Astrocyte (in vitro differentiated cells and primary cell): ENCODE measurements at places on chromosomes 1 and 21. TPM values are rescaled to one million over a fixed set of nuclear protein-coding genes. Genes with fewer than 3 reads are reported as not detected.

Gene GAS5
- 435 and 473 TPM in 2 replicates for total RNA-seq

GRCh38 chr1:110336300-110337039 is 2.7 kb upstream of the RBM15 start:
- DNase-seq, result no peak
- H3K4me3 ChIP-seq, result no peak overlapping the region
- no peaks in the 10 kb centered on the region for H3K27me3 ChIP-seq

- H3K4me1 ChIP-seq, result no peaks in the 10 kb centered on the region
- no peaks in the 10 kb centered on the region for H3K36me3 ChIP-seq
- H3K27ac ChIP-seq, result no peak overlapping the region
- H3K4me3 ChIP-seq, result no peak overlapping the region
- no peak for DNase-seq
- no peaks in the 10 kb centered on the region for H3K27me3 ChIP-seq
These were observed 120.1 kb upstream of the TNR start for GRCh38 chr1:175863299-175864050.

DNA sequence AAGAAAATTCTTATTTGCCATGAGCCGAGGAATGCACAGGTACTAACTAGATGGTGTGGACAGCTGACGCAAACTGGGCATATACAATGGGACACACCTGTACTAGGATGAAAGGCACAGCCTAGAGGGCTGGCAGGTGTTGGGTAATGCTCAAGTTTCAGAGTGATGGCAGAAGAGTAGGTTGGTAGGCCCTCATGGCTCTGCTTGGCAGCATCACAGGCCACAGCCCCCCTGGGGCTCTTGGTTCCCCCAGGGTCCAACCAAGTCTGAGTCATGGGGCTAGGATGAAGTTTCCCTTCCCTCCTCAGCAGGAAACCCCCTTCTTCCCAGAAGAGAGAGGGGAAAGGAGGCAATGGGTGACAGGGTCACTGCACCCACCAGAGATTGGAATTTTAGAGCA is 35.2 kb downstream of the SPEN start:
- no peaks in the 10 kb centered on the region for H3K27me3 ChIP-seq
- H3K36me3 ChIP-seq, result no peaks in the 10 kb centered on the region
- no peak overlapping the region for H3K27ac ChIP-seq
- H3K4me3 ChIP-seq, result no peak overlapping the region

GRCh38 chr1:214966346-214966745 is 116.2 kb upstream of the KCNK2 start:
- peaks cover 6% of the 10 kb centered on the region for H3K4me1 ChIP-seq
- H3K27me3 ChIP-seq, result no peaks in the 10 kb centered on the region
- H3K4me3 ChIP-seq, result no peak overlapping the region
- DNase-seq, result peak; percentile 31
- H3K36me3 ChIP-seq, result no peaks in the 10 kb centered on the region
- no peak overlapping the region for H3K27ac ChIP-seq

- no peaks in the 10 kb centered on the region for H3K36me3 ChIP-seq
- no peaks in the 10 kb centered on the region for H3K27me3 ChIP-seq
- H3K4me1 ChIP-seq, result no peaks in the 10 kb centered on the region
- DNase-seq, result no peak
These were observed at the start of gene LAX1 for GRCh38 chr1:203765029-203765837. Gene LAX1 (plus strand): TSS chr1:203765183. CDS start chr1:203765566, 383 bp downstream.

Gene LEFTY2
- total RNA-seq, result 7.0 and 12.9 TPM in 2 replicates
